ENCODE measurements at places on chromosomes 1 and 21.

DNA sequence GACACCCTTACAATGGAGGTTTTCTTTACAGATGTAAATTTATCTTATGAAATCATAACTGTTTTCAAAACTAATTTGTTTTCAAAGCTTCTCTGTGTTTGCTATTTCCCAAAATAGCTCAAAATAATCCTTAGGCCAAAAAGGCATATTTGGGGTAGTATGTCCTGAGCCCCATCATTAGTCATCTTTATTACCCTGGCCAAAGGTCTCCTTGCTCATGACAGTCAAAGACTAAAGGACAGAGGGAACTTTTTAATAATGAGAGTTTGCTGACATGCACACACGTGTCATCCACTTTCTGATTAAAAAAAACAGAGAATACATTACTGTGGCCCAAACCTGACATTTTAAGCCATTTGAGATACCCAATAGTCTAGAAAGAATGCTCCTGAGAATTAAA lies 221.9 kb upstream of the DUSP10 start:
- no peak overlapping the region for H3K27ac ChIP-seq
- no peak for DNase-seq
- no peaks in the 10 kb centered on the region for H3K36me3 ChIP-seq
- no peak overlapping the region for H3K4me3 ChIP-seq

- no peaks in the 10 kb centered on the region for H3K27me3 ChIP-seq
- no peaks in the 10 kb centered on the region for H3K4me1 ChIP-seq
- DNase-seq = no peak
- H3K4me3 ChIP-seq = no peak overlapping the region
- H3K36me3 ChIP-seq = no peaks in the 10 kb centered on the region
These were observed 440.9 kb upstream of the LRRC7 start for GRCh38 chr1:69126796-69127195.

DNA sequence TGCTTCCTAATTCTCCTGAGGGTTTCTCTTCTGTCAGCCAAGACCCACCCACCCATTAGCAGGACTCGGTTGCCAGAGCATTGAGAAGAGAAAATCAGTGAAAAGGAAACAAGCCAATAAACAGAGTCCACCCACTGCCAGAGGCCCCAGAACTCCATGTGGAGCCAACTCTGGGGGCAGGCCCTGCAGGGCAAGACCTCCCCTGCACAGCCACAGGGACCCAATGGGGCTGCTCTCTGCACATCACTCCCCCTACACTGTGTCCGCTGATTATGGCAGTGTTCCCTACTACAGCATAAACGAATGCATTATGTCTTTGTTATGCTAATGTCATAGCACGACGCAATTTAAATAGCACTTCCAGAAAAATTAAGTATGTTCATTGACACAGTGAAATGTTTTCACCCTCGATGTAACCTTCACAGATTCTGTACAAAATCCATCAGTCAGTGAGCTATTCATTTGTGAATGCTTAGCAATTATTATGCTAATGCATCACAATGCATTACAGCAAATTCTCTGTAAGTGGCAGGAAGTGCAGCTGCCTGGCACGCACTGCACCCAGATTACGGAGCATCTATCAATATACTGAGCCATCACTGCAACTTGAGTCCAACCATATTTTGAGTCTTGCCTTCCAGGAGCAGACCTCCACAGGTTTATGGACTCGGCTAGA lies 56.4 kb downstream of the GRIK3 start:
- no peak overlapping the region for H3K27ac ChIP-seq
- no peaks in the 10 kb centered on the region for H3K27me3 ChIP-seq
- H3K4me3 ChIP-seq = no peak overlapping the region
- no peaks in the 10 kb centered on the region for H3K36me3 ChIP-seq
- H3K4me1 ChIP-seq = no peaks in the 10 kb centered on the region

DNA sequence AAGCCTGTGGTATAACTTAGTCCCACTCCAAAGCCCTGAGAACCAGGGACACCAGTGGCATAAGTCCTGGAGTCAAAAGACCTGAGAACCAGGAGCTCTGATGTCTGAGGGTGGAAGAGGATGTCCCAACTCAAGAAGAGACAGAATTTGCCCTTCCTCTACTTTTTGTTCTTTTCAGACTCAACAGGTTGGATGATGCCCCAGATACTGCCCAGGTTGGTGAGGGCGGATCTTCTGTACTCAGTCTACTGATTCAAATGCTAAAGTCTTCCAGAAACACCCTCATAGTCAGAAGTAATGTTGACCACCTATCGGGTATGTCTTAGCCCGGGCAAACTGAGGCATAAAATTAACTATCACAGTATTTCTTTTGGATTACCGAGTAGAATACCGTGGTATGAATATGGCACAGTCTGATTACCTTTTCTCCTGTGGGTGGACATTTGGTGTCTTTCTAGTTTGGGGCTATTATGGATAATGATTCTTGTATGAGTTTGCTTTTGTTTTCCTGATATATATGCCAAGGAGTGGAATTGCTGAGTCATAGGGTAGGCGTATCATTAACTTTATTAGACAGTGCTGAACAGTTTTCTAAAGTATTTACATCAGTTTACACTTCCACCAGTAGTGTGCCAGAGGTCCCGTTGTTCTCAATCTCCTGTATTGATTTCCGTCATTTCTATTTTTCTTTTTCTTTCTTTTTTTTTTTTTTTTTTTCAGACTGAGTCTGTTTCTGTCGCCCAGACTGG lies 3.2 kb upstream of the CHAF1B start:
- no peak overlapping the region for H3K4me3 ChIP-seq
- no peaks in the 10 kb centered on the region for H3K27me3 ChIP-seq
- H3K36me3 ChIP-seq = peaks cover 10% of the 10 kb centered on the region
- no peak for DNase-seq

DNA sequence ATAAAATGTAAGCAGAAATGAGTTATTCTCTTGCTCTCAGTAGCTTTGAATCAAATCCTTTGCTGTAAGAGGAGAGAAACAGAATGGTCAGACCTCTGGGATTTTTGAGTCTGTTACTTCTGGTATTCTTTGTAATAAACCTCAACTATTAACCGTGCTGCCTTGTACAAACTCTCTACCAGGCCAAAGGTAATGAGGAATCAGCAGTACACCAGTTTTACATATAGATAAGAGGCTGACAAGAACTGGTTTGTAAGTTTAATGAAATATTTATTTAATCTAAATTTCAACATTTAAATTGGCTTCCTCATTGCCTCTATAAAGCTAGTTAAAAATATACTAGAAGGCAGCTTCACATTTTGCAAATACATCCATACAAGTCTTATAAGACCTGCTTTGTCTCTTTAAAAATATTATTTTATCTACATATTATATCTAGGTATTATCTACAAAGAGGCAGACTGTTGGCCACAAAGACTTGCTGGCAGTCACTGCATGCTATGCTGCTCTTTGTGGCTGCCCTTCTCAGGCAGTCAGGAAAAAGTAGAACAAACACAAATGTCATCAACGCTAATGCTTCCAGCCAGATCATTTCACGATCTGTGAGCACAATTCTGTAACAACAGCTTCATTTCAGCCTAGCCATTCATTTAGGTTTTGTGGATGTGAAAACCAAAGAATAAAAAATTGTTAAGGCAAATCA lies 173.0 kb downstream of the GABPA start:
- no peaks in the 10 kb centered on the region for H3K36me3 ChIP-seq
- no peaks in the 10 kb centered on the region for H3K4me1 ChIP-seq
- DNase-seq = no peak
- H3K27me3 ChIP-seq = no peaks in the 10 kb centered on the region
- H3K27ac ChIP-seq = no peak overlapping the region
- H3K4me3 ChIP-seq = no peak overlapping the region

- H3K4me1 ChIP-seq = no peaks in the 10 kb centered on the region
- DNase-seq = no peak
- H3K27me3 ChIP-seq = no peaks in the 10 kb centered on the region
- H3K27ac ChIP-seq = no peak overlapping the region
These were observed 84.5 kb downstream of the BEND5 start for GRCh38 chr1:48692235-48692634.

GRCh38 chr1:13699936-13700520 lies at the start of gene PRDM2:
PRDM2 (plus strand) TSS chr1:13700188; CDS start chr1:13715606, 15,418 bp downstream.
- H3K27ac ChIP-seq = peak within 1 kb of the TSS; percentile 94
- peak; percentile 54 for DNase-seq
- H3K36me3 ChIP-seq = no peaks in the 10 kb centered on the region
- H3K27me3 ChIP-seq = no peaks in the 10 kb centered on the region
